ENCODE measurements at places on chromosomes 1 and 21. TPM values are rescaled to one million over a fixed set of nuclear protein-coding genes. Genes with fewer than 3 reads are reported as not detected.

The B3GALT2 gene
- 0.49 TPM for total RNA-seq

The BEND5 gene
- total RNA-seq, result 3.5 TPM

The GPR3 gene
- total RNA-seq, result 1.6 TPM

The PBX1 gene
- 21.2 TPM for total RNA-seq

The SHE gene
- total RNA-seq, result under 0.01 TPM

The ENSA gene
- total RNA-seq, result 83.4 TPM

The GPR161 gene
- 15.6 TPM for total RNA-seq
